ENCODE measurements at places on chromosomes 12 and 14. TPM values are rescaled to one million over a fixed set of nuclear protein-coding genes. Genes with fewer than 3 reads are reported as not detected.

DNA sequence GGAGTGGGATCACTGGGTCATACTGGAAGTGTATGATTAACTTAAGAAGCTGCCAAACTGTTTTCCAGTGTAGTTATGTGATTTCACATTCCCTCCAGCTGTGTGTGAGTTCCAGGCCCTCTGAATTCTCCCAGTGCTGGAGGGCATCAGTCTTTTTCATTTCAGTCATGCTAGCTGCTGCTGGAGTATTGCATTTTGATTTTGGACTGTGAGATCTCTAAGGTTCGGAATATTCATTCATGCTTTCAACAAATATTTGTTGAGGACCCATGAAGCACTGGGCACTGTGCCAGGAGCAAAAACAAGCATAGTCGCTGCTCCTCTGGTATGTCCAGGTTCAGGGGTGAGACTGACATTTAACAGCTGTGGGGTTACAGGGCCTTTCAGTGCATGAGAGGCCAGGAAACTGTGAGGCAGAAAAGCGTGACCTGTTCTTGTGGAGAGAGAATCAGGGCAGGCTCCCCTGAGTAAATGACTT, 133.2 kb downstream of the SCARB1 start:
- DNase-seq = peak; percentile 29

DNA sequence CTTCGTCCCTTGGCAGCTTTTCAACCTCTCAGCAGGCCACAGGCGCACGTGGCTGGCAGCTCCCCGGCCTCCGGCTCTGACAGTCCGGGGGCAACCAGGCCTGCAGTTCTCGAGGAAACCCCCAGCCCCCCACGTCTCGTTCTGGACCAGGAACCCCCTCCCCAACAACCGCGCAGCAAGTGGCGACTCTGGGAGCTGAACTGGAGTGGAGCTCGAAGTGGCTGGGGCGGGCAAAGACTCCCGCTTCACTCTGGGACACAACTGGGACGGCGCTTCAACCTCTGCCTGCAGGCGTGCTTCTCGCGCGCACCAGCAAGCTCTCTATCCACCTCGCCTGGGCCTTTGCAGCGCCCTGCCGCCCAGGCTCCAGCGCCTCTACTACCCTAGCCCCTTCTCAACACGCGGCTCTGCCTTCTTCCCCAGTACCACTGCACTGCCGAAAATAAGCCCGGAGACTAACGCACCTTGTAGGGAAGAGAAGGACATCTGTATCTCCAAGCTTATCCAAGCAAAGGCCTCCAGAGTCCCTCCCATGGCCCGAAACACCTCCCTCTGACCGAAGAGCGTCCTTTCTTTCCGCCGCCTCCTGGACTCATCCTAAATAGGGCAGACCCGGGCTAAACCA, 2.4 kb upstream of the NKX2-1 start:
- DNase-seq = no peak

DNA sequence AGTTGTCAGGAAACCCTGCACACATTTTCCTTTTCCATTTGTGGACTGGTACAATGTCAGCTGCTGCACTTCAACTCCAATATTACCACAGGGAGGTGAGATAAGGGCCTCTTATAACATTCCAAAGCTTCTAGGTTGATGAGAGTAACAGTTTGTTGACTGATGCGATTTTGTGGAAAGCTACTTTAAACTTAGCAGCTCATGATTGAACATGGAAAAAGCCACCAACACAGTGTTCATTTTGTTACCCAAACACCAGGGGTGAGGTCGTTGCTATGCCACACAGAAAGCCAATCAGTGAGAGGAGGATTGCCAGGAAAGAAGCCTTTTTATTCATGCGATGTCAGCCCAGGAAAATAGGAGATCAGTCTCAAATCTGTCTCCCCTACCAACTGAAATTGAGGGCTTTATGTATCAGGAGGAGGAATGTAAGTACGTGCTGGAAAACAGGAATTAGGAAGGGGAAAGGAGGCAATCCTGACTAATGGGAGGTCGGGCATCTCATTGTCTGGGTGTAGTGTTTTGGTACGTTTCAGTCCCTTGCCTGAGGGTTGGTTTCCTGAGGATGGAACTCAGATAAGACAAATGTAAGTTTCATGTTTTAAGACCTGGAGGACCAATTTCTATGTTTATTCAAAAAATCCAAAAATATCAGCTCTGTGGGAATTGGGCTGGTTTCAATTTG, 92.7 kb upstream of the PLEKHA5 start:
- DNase-seq = no peak

DNA sequence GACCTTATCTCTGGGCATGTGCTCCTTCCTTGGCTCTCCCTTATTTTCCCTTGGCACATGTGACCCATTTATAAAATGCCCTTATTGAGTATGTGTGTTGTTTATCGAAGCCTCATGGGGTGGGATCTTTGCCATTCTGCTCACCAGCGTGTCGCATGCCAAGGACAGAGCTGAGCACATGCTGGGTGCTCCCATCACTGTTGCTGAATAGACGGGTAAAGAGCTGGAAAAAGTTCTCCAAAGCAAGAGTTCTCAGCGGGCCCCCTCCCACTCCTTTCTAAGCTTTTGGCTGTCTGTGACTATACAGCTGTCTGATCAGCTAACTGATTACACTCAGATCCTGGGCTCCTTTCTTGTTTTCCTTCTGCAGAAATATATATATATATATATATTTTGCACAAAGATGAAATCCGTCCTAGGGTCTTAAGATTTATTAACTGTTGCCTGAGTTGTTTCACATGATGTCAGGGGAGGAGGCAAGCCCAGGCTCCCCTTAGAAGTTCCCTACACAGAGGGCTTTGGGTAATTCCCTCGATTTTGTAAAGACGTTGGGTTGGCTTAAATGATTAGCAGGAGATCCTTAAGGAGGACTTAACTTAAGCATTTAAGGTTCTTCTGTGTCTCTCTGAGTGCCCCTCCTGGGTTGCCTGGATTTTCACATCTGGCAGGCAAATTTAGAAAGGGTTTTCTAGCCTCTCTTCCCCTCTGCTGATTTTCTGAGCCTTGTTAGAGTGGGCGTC, 71.6 kb downstream of the TMEM132C start:
- no peak for DNase-seq

DNA sequence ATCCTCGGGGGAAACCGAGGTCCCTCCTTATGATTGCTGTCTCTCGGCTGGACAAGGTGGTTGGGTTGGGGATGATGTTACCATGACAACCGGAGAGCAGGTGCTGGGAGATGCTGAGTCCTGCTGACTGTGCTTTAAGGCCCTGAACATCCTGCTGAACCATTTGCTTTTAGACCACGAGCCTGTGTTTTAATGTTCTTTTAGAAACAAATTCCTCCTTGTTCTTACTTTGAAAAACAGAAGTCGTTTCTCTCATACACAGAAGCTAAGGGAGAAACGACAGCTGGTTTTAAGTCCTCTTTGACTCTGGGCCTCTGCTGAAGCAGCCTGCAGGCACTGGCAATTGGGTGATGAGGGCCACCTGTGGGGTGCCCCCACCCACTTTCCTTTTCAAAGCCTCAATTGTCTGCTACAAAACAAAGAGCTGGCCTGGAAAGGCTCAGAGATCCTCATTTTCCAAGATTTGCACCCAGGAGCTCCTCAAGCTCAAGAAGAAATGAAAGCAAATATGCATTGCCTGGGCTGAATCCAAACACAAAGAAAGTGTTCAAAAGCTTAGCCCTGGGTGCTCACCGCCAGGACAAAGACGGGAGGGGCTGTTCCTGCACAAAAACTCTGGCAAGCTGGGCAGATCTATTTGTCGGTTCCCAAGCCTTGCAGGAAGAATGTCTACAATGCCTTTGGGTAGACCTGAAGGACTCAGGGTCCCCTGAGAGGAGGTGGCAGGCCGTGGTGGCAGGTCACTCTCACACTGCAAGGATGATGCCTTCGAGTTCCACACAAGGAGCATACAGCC, 90.0 kb upstream of the CLMN start:
- DNase-seq = no peak

- peak; percentile 79 for DNase-seq
These were observed 72.4 kb downstream of the MAP1LC3B2 start for GRCh38 chr12:116631619-116632018.

DNA sequence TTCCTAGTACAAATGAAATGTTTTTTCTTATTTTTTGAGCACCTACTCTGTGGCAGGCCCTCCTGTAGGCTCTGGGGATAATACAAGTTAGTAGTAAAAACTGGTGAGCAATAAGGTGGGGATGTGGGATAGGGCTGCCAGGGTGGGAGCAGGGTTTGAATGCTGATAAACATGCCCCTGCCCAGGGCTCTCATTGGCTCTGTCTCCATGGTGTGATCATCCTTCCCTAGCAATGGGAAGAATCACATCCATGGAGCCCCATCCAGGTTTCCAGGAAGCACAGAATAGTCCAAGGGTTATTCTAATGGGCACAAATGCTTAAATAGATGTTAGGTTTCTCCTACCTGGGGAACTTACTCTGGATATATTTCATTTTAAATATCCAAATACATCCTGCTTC, 45.5 kb downstream of the GIT2 start:
- DNase-seq = no peak

DNA sequence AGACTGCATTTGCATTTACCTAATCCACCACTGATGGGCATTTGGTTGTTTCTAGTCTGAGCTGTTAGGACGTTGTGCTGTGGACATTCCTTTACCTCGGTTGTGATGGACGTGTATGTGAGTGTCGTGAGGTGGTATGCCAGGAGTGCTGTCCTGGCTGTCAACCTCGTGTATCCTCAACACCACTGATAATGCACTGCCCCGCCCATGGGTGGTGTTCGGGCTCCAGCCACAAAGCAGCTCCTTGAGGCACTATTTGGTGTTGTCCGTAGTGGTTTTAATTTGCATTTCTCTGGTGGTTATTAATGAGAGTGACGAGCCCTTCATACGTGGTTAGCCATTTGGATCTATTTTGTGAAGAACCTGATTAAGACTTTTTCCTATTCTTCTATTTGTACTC, 87.6 kb downstream of the PPP2R5C start:
- DNase-seq = no peak

DNA sequence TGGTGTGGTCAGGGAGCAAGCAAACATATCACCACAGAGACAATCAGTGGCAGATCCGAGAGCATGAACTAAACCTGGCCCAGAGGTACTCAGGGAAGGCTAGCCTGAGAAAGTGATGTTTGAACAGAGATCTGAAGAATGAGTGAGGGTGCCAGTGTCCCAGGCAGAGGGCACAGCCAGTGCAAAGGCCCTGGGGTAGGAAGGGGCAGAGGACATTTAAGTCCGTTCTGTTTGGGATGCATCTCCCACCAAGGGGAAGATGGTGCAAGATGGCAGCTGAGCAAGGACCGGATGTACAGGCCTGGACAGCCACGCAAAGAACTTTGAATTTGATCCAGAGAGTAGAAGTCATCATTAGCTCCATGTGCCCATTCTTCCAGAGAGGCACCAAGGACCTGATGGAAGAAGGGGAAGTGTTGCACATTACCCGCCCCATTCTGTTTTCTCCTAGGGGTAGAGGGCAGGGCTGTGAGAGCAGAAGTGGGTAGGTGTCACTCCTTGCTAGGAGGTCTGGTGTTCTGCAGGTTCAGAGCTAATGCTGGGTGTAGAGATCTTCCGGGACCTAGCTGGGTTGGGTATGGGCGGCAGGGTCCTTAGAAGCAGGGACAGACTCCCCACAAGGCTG, 3.9 kb downstream of the DTX1 start:
- DNase-seq = no peak

DNA sequence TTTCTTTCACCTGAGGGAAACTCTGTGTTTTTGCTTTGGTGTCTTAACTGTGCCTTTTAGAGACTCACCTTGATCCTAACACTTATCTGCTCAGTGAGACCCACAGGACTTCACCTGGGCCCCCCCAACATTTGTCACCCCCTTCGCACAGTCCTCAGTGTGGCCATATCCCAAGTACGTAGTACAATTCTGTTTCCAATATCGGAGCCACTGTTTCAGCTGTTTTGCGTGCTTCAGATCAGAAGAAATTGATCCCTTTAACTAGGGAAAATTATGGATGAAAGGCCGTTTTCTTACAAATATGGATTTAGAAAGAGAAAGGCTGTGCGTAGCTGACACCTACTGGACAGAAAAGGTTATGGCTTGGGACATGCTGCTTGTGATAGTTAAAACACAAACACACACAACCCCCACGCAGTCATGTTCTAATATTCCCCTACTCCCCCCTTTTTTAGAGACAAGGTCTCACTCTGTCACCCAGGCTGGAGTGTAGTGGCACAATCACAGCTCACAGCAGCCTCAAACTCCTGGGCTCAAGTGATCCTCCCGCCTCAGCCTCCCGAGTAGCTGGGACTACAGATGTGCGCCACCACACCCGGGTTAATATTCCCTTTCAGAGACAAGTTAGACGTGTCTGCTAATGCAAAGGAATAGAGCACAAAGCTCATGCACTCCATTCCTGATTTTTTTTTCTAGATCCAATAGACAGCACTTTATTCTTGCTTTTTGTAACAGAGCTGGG, 3.6 kb upstream of the SLC7A8 start:
- peak; percentile 70 for DNase-seq

- DNase-seq = peak; percentile 27
These were observed 35.6 kb downstream of the RPS29 start for GRCh38 chr14:49550286-49551184.

GRCh38 chr12:5511256-5511643, 79.3 kb downstream of the NTF3 start:
- DNase-seq = no peak

GRCh38 chr14:69539631-69540410, 34.9 kb downstream of the CCDC177 start:
- DNase-seq = peak; percentile 87

- DNase-seq = no peak
These were observed 219.9 kb downstream of the AACS start for GRCh38 chr12:125284945-125285685.

GRCh38 chr12:109120557-109120956, 4.2 kb downstream of the ACACB start:
- DNase-seq = no peak

- no peak for DNase-seq
These were observed 168.4 kb upstream of the EGLN3 start for GRCh38 chr14:34119107-34119858.

ATN1 gene
- 4.9 TPM for total RNA-seq

SLC6A15 gene
- total RNA-seq = 22.9 TPM

ELK3 gene
- total RNA-seq = 5.3 TPM

ANG gene
- total RNA-seq = 2.9 TPM
